ENCODE measurements at places on chromosomes 6 and 20.

- DNase-seq, result no peak
Measured at GRCh38 chr6:42259286-42259685, 41.6 kb upstream of the MRPS10 start.

- no peak for DNase-seq
Measured at GRCh38 chr6:15735567-15736265, 72.9 kb upstream of the DTNBP1 start.

- no peak for DNase-seq
Measured at GRCh38 chr6:31870385-31870921, 7.8 kb upstream of the NEU1 start.

- DNase-seq, result no peak
Measured at GRCh38 chr20:2206957-2207769, 88.6 kb upstream of the TGM3 start.

- DNase-seq, result no peak
Measured at GRCh38 chr6:28489366-28490204, 26.0 kb downstream of the GPX6 start.

- no peak for DNase-seq
Measured at GRCh38 chr6:17204533-17204932, 76.6 kb upstream of the RBM24 start.

GRCh38 chr6:128932061-128932460, 49.1 kb downstream of the LAMA2 start:
- peak; percentile 24 for DNase-seq

- DNase-seq, result no peak
Measured at GRCh38 chr6:119329794-119330180, 19.8 kb downstream of the MAN1A1 start.

- no peak for DNase-seq
Measured at GRCh38 chr20:41900201-41900691, 282.1 kb upstream of the CHD6 start.

DNA sequence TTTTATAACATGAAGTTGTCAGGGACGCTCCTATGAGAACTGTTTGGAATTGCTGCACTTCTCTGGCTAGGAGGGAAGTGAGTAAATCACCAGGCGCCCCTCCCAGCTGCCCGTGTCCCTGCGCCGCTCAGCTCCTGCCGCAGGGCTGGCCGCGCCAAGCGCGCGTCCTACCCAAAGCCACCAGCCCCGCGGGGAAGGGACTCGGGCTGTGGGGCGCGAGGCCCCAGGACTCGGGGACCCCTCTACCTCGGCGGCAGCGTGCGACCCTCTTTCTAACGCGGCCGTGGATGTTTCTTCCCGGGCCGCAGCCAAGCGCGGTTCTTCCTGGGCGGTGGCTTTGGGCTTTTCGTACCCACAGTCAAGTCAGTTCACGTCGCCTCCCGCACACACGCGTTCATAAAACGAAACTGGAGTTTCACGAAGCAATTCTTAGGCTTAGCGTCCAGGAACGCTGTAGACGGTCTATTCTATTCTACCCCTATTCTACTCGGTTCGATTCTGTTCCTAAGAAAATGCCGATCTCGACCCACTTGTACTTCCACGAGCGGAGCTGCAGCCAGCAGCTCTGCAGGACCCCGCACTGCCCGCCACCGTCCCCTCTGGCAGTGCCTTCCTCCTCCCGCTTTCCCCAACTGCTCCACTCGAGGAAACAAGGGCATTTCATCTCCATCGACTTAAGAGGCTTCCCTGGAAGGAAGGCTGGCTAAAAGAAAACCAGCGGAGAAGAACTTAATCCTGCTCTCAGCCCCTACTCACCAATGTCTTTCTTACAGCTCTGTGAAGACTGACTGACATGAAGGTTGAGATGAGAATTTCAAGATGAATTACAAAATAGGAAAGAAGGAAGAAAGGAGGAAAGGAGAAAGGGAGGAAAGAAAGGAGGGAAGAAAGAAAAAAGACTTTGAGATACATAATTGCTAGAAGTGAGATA, 15.4 kb downstream of the FOXC1 start:
- DNase-seq, result no peak

- DNase-seq, result no peak
Measured at GRCh38 chr6:81300961-81301360, 451.5 kb downstream of the TENT5A start.

DNA sequence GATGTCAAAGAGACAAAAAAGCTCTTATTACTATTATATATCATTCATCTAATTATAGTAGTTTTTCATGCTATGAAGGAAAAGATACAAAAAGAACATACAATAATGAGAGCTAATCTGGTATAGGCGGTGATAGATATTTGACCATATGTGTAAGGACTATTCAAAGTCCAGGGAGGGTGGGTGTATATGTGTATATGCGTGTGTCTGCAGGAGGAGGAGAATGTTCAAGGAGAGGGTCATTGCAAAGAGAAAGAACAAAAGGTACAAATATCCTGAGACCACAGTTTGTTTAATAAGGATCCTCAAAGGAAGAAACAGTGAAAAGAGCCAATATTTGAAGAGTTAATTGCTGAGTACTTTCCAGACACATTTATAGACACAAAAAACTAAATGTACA, 1288.6 kb upstream of the CITED2 start:
- no peak for DNase-seq

DNA sequence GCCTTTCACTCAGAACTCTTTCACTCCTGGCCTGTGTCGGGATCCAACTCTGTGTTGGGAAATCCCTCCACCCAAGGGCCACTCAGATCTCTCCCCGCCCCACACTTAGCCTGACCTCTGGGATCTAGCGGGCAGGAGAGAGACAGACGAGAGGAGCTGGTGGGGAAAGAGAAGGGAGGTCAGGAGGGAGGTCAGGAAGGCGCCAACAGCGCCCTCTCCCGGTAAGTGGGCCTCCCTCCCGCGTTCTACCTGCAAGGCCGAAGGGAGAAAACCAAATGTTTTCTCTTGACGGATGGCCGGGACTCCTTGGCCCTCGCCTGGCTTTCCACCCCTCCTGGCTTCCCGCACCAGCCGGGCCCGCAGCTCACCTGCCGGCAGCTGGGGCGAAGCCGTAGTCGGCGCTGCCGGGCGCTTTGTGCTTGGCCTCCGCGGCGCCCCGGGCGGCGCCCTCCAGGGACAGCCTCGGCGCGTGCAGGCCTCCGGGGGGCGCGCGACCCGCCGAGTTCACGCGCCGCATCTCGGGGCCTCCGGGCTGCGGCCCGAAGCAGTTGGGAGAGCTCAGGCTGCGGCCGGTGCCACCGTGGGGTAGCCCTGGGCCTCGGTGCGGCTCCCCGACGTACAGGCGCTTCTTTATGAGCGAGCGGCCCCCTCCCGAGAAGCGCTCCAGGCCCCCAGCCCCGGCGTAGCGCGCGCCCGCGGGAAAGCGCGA, 38.2 kb downstream of the C6orf132 start:
- DNase-seq, result no peak

DNA sequence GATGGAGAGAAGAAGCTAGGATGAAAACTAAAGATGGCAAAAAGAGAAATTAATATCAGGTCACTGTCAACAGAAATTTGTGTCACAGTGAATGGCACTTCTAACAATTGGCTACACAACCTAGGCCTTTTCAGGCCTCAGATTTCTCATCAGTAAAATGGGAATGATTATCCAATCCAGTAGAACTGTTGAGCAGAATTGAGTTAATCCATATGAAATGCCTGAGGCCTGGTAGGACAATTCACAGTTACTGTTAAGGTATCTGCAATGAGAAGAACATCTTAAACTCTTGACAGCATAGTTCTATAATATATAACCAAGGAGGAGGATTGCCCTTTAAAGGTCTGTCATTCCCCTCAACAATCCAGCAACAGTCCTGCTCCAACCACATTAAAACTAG, 217.9 kb upstream of the ZNF217 start:
- DNase-seq, result no peak

- no peak for DNase-seq
Measured at GRCh38 chr20:64083378-64083803, 807 bp downstream of the LKAAEAR1 start.

DNA sequence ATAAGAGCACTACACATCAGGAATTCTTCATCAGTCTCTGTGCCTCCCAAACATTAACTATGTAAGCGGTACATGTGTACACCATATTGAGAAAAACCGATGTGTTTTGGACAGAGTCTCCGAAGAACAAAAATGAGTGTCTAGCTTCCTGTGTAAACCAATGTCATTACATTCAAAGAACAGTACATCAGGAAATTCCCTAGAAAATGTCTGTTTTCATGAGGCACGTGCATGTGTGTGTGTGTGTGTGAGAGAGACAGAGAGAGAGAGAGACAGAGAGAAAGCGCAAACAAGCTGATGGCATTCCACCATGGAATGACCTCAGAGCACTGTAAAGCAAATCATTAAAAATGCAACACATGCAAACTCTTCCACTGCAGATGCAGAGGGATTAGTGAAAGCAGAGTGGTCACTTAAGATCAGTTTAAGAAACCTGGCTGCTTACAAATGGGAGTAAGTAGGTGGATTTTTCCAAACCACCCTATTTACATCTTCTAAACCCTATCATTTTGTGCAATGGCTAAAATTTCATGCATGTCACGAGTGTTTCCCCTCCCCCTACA, 133.9 kb downstream of the HIVEP2 start:
- DNase-seq, result peak; percentile 53

- DNase-seq, result peak; percentile 65
Measured at GRCh38 chr6:147752689-147753403, 244.4 kb downstream of the SAMD5 start.

DNA sequence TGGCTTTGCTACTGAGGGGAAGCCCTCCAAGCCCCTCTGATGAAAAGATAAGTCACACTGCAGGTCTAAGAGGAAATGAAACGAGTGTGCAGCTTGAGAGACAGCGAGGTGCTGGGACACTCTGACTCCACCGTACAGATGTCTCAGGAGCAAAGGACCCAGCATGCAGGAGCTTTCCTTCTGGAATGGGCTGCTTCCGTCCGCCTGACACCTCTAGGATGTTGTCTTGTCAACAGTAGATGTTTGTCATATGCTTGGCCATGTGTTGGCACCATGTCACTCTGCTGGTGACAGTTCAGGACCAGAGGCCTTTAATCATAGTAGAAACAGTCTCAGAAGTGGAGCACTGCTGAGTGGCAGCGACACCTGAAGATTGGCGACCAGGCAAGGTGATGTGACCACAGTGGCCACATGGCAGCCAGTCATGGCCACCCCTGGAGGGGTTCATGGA, 46.7 kb downstream of the SLC24A3 start:
- no peak for DNase-seq

- no peak for DNase-seq
Measured at GRCh38 chr20:2416541-2417212, 36.0 kb downstream of the TGM6 start.

- no peak for DNase-seq
Measured at GRCh38 chr6:115681978-115682775, 378.5 kb downstream of the FRK start.

- no peak for DNase-seq
Measured at GRCh38 chr6:132703936-132704335, 9.9 kb downstream of the VNN1 start.

DNA sequence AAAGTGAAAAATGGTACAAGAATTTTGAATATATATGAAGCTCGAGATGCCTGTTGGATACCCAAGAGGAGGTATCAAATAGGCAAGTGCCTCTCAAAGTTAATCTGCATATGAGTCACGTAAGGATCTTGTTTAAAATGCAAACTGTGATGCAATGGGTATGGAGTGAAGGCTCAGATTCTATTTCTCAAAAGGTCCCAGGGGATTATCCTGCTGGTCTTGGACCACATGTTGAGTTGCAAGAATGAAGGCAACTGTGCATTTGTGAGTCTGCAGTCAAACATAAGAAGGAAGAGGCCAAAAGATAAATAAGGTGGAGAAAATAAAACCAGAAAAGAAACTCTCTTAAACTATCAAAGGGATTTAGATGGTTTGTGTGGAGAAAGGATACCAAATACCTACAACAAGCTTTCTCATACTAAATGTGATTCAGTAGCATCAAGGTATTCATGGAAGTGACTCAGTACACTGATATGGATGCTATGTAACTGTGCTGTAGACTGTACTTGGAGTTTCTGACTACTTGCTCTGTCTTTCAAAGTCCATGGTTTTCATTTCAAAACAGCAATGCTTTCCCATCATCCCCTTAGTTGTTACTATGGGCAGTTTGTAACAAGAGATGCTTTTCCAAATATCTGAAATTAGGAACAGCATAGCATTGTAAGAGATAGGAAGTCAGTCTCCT, 106.3 kb downstream of the GFRAL start:
- no peak for DNase-seq

GRCh38 chr6:37502703-37503291, 3.1 kb upstream of the CCDC167 start:
- DNase-seq, result no peak

DNA sequence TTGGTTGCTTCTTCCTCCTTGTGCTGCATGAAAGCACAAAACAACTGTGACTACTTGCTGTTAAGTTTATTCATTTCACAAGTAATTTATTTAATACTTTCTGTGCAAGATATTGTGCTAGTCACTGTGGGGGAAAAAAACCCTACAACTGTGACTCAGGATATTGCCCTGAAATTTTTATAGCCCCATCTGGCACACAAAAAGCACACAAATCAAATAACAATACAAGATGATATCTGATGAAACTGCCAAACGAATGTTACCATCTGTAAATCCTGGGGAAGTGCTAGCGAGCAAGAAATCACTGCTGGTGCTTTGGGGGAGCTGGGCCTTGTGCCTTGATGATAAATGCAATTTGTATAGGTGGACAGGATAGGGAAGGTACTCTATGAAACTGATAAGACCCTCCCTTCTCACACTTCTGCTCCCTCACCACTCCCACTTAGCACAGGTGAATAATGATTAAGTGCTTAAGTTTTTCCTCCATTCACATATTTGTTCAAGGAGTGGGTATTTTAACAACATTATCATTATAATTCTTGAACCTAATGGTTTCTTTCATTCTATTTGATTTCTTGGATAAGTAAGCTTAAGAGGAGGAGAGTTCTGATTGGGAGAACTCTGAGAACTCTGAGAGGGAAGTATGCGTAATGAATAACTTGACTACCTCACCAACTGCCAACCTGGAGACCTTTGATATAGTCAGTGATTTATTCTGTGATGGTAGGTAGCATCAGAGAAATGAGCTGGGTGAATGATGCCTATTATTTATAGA, 115.3 kb downstream of the RTN4IP1 start:
- DNase-seq, result no peak

DNA sequence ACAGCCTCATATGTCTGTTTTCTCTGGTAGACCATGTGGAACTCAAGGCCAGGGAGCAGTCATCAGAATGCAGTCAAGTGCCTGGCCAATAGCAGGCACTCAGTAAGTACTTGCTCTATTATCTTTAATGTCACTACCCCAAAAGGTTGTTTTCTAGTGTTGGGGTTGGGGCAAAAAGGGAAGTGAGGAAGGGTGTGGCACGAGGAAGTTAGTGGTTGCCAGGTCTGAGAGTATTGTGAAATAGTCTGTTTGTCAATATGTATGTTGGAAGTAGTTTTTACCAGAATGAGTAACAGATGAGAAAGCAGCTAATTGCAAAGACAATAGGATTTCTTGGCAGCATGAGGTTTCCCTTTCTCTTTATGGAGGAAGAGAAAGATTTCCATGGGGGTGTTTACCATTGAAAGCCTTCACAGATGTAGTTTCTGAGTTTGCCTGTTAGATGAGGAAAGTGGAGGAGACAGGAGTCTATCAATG, 59.5 kb upstream of the ARMH2 start:
- no peak for DNase-seq
